ENCODE measurements at places on chromosomes 12 and 14.

DNA sequence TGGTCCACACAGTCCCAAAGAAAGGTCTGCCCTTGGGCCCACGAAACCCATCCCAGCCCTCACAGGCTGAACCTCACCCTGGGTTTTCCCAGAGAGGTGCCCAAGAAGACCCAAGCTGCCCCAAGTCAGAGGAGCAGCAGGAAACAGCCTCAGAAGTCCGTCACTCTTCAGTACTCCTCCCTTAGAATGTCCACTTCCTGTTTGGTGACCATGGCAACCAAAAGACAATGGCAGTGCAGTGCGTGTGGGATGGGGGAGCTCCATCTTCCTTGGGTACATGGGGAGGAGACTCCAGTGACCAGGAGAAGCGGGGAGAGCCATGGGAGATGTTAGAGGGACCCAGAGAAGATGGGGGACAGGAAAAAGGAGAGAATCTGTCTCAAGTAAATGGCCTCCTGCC, 11.3 kb downstream of the SELPLG start:
- DNase-seq: no peak

DNA sequence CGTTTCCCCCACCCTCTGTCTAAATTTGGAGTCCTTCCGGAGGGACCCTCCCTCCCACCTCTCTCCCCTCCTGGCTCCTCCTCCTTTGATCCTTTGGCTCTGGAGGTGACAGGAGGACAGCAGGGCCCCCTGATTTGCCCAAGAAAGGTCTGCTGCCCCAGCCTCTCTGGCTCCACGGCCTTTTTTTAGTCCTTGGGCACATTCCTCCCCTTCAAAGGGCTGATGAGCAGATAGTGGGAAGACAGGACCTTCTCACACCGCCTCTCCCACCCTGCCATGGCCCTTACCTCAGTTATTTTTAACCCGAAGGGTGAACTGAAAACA, 196 bp upstream of the MYH6 start:
- no peak for DNase-seq

GRCh38 chr14:77083082-77083481, 15.0 kb upstream of the CIPC start:
- DNase-seq: no peak

DNA sequence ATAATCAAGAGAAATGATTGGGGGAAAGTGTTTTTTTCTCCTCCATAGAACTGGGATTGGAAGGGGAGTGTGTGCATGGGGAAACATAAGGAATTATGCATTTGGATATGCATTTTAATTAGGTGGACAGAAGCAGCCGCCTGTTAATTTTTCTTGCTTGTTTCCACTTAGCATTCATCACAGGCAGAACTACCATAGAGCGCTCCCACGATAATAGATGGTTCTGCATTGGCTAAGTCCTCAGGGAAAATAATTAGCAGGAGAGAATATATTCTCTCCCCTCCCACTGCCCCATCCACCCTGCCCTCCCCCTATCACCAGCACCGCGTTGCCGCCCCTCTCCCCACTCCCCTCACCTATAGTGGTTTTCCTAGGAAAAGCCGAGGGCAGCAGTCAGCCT, 11.4 kb downstream of the DPF3 start:
- DNase-seq: no peak

DNA sequence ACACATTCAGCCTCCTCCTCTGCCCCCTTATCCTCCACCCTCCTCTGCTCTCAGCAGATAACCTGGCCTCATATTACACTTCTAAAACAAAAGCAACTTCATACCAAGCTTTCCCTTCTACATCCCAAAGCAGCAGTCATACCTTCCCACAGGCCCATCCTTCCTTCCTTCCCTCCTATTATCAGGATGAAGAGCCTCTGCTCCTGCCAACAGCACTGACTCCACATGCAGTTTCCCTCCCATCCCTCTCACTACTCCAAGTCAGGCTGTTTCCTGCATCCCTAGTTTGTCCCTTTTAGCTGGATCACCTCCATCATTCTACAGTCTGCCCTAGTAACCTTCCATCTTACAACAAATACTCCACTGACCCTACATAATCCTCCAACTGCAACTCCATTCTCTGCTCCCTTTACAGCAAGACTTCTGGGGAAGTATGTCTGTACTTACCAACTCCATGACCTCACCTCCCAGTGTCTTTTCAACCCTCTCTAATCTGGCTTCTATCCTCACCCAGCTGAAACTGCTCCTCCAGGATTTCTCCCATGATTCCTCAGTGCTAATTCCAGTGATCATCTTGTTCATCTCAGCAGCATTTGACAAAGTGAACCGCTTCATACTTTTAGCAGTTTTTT, 4.9 kb upstream of the YEATS4 start:
- no peak for DNase-seq

DNA sequence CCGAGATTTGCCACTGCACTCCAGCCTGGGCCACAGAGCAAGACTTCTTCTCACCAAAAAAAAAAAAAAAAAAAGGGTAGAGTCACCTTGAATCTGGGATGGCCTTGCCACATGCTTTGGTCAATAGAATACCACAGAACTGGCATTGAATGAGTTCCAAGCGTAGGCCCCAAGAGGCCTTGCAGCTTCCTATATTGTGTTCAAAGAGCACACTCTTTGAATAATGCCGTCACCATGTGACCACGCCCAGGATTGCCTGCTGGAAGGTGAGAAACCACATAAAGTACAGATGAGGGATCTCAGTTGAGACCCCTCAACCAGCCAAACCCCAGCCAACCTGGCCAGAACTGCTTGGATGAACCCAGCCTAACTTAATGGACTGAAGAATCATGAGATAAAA, 239.2 kb upstream of the AMIGO2 start:
- no peak for DNase-seq

DNA sequence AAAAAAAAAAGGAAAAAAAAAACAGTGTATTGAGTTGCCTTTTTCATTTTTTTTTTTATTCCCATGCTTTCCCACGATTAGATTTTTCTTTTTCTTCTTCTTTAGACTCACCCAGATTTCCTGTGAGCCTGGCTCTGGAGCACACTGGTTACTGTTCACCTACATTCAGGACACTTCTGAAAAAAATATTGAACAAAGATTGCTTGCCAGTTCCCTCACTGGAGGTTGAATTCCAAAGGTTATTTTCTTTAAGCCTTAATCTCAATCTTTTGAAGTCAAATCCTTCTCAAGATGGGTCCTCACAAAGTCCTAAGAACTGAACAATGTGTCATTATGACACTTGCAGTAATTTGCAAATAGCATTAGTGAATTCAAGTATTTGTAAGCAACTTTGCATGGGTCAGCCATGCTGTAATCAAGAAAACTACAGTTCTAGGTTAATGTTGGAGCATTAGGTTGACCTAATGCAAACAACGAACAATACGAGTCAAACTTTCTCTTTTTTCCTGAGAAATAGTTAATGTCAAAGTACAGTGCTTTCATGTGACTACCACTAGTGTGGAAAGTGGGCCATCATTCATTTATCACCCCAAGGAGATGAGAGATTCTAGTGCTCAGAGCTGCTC, 49.2 kb upstream of the DUSP6 start:
- no peak for DNase-seq

- DNase-seq: no peak
These were observed 1.1 kb downstream of the CD63 start for GRCh38 chr12:55727643-55728185.

Data from stimulated activated CD4-positive, alpha-beta T cell treated with anti-CD3 and anti-CD28 coated beads, Interleukin-12 subunit alpha, Interleukin-12 subunit beta, amount 100 ng/mL, for 48 hours (primary cell).